Left ventricle myocardium inferior (tissue), 1 donor: ENCODE measurements at places on chromosomes 7 and 10.

GRCh38 chr10:127935071-127935561, 28.2 kb downstream of the PTPRE start:
- H3K4me3 ChIP-seq = no peak overlapping the region
- no peaks in the 10 kb centered on the region for H3K27me3 ChIP-seq
- peaks cover 9% of the 10 kb centered on the region for H3K36me3 ChIP-seq
- peaks cover 13% of the 10 kb centered on the region for H3K4me1 ChIP-seq
- H3K27ac ChIP-seq = no peak overlapping the region
- DNase-seq = no peak

DNA sequence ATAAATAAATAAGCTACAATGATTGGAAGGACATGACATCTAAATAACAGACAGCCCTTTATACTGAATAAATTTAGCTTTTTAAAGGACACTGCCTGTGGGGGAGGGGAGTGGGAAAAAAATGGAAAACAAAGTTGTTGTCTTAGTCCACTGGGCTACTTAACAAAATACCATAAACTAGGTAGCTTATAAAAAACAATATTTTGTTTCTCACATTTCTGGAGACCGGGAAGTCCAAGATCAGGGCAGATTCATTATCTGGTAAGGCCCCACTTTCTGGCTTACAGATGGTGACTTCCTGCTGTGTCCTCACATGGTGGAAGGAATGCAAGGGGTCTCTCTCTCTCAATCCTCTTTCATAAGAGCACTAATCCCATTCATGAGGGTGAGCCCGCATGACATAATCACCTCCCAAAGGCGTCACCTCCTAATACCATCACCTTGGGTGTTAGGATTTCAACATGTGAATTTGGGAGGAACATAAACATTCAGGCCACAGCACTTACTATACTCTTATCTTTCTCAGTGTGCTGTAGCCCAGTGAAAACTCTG, 43.0 kb downstream of the DNAJC12 start:
- DNase-seq = no peak
- H3K36me3 ChIP-seq = no peaks in the 10 kb centered on the region
- H3K4me1 ChIP-seq = no peaks in the 10 kb centered on the region

DNA sequence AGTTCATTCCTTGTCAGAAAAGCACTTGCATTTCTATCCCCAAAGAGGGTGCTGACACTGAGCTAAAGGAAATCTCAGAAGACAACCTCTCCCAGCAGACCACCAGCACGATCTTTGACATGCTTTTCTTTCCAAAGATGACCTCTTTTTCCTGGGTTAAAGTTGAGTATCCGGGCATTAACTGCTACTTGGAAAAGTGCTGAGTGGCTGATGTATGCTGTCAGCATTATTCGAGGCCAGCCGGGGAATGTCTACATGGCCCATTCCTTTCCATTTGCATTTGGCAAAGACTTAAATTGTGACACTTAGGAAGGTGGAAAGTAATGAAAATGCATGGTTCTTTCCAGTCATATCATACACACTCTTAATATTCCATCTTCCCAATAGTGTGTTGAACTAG, 90.6 kb upstream of the SKAP2 start:
- H3K36me3 ChIP-seq = no peaks in the 10 kb centered on the region
- H3K27ac ChIP-seq = no peak overlapping the region
- H3K4me1 ChIP-seq = no peaks in the 10 kb centered on the region
- H3K4me3 ChIP-seq = no peak overlapping the region

- no peak for DNase-seq
- H3K4me3 ChIP-seq = no peak overlapping the region
- no peaks in the 10 kb centered on the region for H3K27me3 ChIP-seq
- peaks cover 49% of the 10 kb centered on the region for H3K4me1 ChIP-seq
Measured at GRCh38 chr7:132430861-132431822, 145.1 kb downstream of the PLXNA4 start.

- no peak overlapping the region for H3K27ac ChIP-seq
- H3K36me3 ChIP-seq = no peaks in the 10 kb centered on the region
- H3K27me3 ChIP-seq = no peaks in the 10 kb centered on the region
Measured at GRCh38 chr10:52353960-52354394, 39.9 kb downstream of the DKK1 start.

- no peaks in the 10 kb centered on the region for H3K36me3 ChIP-seq
- H3K4me1 ChIP-seq = peaks cover 37% of the 10 kb centered on the region
- no peak overlapping the region for H3K4me3 ChIP-seq
- peak overlapping the region; percentile 68 for H3K27ac ChIP-seq
- DNase-seq = peak; percentile 41
Measured at GRCh38 chr10:4073912-4074311, 288.9 kb upstream of the KLF6 start.

DNA sequence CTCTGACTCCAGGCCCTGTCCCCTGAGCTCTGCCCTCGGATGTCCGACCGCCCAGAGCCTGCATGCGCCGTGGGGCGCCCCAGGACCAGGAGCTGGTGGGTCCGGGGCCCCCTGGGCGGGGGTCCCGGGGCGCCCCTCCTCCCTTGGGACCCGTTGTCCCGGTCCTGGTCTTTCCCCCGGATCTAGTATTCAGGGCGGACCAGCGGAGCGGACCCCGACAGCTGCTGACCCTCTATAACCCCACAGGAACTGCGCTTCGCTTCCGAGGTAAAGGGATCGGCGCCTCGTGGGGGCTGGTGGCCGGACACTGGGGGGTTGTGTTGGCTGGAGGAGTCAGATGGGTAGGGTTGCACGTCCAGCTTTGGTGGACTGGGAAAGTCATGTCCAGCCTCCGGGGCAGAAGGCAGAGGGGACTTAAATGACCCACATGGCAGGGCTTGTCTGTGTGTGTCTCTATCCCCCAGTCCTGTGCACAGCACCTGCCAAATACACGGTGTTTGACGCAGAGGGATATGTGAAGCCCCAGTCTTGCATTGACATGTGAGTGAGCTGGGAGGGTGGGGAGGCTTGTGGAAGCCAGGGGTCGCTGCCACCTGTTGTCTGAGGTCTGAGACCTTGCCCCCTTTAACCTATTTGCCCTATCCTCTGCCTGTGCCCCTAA, 520 bp downstream of the MOSPD3 start:
- peak overlapping the region; percentile 98 for H3K27ac ChIP-seq
- no peaks in the 10 kb centered on the region for H3K27me3 ChIP-seq

GRCh38 chr7:132249256-132249971, 326.9 kb downstream of the PLXNA4 start:
- H3K4me1 ChIP-seq = peaks cover 26% of the 10 kb centered on the region
- DNase-seq = no peak
- H3K36me3 ChIP-seq = no peaks in the 10 kb centered on the region
- H3K4me3 ChIP-seq = no peak overlapping the region
- no peak overlapping the region for H3K27ac ChIP-seq

DNA sequence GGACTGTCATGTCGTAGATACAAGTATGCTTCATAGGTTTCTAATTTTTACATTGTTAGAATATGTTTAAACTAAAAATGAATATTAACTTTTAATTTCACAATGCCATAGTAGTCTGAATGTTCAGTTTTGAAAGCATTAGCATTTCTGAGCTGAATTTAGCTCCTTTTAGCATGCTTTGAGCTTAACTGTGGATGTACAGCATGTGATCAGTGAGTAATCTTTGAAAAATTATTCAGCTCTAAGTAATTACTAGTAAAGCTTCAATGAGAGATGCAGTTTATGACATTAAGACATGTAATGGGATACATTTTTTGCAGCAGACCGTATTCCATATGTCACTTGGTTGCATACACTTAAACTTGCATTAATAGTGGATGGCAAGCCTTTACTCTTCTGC, 114.1 kb upstream of the WNT16 start:
- no peak for DNase-seq
- no peaks in the 10 kb centered on the region for H3K27me3 ChIP-seq
- H3K4me1 ChIP-seq = peaks cover 7% of the 10 kb centered on the region
- no peak overlapping the region for H3K4me3 ChIP-seq
- no peaks in the 10 kb centered on the region for H3K36me3 ChIP-seq
- H3K27ac ChIP-seq = no peak overlapping the region

DNA sequence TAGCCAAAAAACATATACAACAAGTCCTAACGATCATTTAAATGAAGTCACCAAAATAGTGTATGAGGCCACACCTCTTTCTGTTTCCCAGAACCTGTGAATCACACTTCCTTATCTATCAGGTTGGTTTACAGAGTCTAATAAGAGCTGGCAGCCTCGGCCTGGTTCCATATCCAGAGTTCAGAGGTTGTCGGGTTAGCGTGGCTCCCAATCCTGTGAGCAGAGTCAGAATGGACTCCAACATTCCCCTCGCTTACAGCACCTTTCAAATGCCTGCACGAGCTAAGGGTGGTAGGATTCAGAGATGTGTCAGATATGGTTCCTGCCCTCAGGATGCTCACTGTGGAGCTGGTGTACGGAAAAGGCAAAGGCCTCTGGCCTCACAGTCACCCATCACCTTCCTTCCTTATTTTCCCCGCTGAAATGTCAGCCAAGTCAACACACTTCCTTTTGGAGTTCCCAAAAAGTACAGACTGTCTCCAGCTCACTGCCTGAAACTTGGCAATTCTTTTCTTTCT, 6.0 kb downstream of the IL15RA start:
- DNase-seq = no peak
- peak overlapping the region; percentile 8 for H3K4me3 ChIP-seq
- peak overlapping the region; percentile 84 for H3K27ac ChIP-seq

DNA sequence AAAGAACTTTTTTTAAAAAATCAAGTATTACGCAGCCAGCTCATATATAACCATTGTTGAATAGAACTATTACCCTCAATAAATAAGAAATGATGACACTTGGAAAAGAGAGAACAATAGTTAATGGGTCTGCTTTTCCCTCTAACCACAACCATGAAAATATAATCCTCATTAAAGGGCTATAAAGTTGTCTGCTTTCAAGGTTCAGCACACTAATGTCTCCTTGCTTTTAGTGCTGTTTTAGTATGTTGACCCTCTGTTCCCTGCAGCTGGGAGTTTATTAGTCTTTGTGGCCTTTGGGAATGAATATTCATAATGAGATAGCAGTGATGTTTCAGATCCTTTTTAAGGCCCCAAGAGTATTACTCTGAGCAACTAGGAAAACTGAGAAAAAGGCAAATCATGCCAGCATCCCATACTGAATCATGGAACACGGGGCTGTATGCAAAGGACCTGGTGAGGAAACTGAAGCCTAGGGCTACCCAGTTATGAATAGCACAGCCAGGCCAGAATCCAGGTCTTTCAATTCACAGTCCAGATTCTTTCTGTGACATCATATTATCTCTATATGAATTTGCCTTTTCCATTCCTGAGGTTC, 332.0 kb upstream of the LRGUK start:
- no peak for DNase-seq
- no peak overlapping the region for H3K4me3 ChIP-seq
- peaks cover 15% of the 10 kb centered on the region for H3K4me1 ChIP-seq
- H3K27ac ChIP-seq = no peak overlapping the region
- no peaks in the 10 kb centered on the region for H3K36me3 ChIP-seq

DNA sequence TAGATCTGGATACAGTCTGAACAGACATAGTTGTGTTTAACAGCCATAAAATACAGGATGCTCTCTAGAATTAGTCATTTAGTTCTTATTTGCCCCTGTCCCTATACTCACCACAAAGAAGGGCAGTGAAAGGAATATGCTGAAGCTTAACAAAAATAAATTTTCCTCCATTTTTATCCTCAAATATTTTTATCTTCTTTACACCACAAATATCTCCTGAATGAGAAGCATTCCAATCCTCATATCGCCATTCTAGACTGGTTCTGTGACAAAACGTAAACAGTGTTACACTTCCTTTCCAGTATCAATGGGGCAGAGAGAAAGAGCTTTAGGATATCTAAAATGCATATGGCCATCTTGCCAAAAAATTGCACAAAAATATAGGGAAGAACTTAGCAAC, 1.6 kb downstream of the OR9A2 start:
- no peak for DNase-seq
- no peaks in the 10 kb centered on the region for H3K27me3 ChIP-seq
- H3K4me1 ChIP-seq = no peaks in the 10 kb centered on the region
- H3K36me3 ChIP-seq = no peaks in the 10 kb centered on the region
- no peak overlapping the region for H3K4me3 ChIP-seq

GRCh38 chr7:140417456-140418155, 13.7 kb downstream of the RAB19 start:
- H3K4me1 ChIP-seq = no peaks in the 10 kb centered on the region
- DNase-seq = no peak
- H3K27me3 ChIP-seq = peaks cover 11% of the 10 kb centered on the region

- H3K27me3 ChIP-seq = no peaks in the 10 kb centered on the region
- no peak for DNase-seq
- no peaks in the 10 kb centered on the region for H3K36me3 ChIP-seq
- H3K27ac ChIP-seq = no peak overlapping the region
- H3K4me1 ChIP-seq = no peaks in the 10 kb centered on the region
Measured at GRCh38 chr10:31940839-31941653, 12.4 kb upstream of the ARHGAP12 start.

DNA sequence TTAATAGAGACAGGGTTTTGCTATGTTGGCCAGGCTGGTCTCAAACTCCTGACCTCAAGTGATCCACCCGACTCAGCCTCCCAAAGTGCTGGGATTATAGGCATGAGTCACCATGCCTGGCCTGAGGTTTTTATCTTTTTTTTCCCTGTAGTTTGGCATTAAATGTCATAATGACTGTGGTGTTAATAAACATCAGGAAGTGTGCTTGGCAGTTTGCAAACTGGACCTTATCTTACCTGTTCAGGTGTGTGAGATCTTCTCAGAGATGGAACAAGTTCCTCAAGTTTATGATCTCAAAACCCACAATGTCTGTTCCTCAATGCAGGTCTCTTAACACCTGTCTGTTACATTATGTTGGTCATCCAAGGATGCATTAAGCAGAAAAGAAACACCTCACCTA, 80.0 kb downstream of the ARID5B start:
- H3K4me1 ChIP-seq = peaks cover 29% of the 10 kb centered on the region
- H3K36me3 ChIP-seq = no peaks in the 10 kb centered on the region

GRCh38 chr7:97513326-97513725, 218.6 kb upstream of the TAC1 start:
- H3K27ac ChIP-seq = no peak overlapping the region
- no peak overlapping the region for H3K4me3 ChIP-seq
- no peaks in the 10 kb centered on the region for H3K36me3 ChIP-seq
- H3K4me1 ChIP-seq = peaks cover 4% of the 10 kb centered on the region
- DNase-seq = no peak
- no peaks in the 10 kb centered on the region for H3K27me3 ChIP-seq
